ENCODE measurements at places on chromosomes 12 and 14.

GRCh38 chr12:132102297-132102696 lies 41.8 kb downstream of the DDX51 start:
- no peak for DNase-seq

- DNase-seq: no peak
Measured at GRCh38 chr14:55316564-55316963, 45.3 kb downstream of the FBXO34 start.

GRCh38 chr14:55332654-55333570 lies 61.7 kb downstream of the FBXO34 start:
- no peak for DNase-seq

DNA sequence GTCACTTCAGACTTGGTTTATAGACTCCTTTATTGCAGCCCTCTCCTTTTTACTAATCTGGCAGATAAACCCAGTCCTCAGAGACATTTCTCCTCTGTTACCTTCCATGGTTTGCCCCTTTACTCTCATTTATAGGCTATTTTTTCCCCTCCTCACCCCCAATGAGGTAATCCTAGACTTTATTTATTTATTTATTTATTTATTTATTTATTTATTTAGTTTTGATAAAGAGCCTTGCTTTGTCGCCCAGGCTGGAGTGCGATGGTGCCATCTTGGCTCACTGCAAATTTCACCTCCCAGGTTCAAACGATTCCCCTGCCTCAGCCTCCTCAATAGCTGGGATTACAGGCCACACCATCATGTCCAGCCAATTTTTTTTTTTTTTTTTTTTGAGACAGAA lies 8.4 kb downstream of the FGD4 start:
- no peak for DNase-seq

DNA sequence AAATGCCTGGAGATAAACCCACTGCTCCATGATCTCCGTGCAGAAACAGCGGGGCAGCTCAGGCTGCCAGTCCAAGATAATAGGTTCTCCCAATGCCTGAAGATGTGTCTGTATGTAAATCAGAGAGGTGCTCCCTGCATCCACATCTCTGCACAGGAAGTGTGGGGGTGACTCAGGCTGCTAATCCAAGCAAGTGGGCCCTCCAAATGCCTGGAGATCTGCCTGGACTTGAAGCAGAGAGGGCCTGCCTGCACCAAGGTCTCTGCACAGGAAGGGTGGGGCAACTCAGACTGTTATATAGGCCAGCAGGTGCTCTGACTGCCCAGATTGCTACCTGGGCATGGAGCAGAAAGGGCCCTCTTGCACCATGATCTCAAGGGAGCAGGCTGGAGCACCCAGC lies 504.7 kb downstream of the LRFN5 start:
- no peak for DNase-seq

DNA sequence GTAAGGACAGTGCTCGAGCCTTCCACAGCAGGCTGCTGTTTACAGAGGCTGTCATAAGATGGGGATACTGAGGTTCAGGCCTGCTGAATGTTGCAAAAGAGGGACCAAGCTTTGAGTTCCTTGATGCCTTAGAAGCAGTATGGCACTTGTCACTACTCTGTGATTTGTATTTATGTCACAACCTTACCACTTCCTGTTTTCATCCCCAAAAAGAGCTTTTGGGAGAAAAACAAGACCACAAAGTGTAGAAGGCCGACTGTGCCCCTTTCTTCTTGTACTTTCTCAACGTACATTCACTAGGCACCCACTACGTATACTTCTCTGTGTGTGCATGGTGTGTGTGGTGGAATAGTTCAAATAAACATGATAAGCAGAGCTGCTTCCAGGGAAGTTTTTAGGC lies 90.1 kb downstream of the DRAM1 start:
- no peak for DNase-seq

- no peak for DNase-seq
Measured at GRCh38 chr12:102543494-102544485, 63.4 kb upstream of the IGF1 start.

DNA sequence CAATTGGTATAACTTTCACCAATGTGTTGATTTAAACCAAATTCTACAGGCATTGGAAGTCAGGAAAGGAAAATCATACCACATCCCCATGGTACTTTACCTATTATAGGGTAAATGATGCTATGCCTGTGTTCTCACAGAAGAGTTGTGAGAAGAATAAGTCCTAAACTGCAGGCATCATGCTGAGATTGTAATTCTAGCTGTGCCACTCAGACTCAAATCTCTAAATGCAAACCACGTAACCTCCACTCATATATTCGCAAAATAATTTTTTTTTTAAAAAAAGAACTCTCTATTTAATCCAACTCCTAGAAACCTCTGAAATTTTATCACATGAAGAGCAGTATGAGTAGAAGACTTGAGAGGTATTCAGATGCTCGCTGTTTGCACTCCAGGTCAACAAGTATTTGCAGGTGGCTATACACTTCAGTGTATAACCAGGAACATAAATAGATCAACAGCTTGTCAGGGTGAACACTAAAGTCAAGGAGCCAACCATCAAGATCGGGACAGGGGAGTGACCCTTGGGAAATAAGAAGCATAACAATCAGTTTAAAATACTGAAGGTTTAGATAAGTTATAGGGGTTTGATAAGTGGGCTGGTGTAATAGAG lies 110.1 kb downstream of the SLC25A21 start:
- no peak for DNase-seq

DNA sequence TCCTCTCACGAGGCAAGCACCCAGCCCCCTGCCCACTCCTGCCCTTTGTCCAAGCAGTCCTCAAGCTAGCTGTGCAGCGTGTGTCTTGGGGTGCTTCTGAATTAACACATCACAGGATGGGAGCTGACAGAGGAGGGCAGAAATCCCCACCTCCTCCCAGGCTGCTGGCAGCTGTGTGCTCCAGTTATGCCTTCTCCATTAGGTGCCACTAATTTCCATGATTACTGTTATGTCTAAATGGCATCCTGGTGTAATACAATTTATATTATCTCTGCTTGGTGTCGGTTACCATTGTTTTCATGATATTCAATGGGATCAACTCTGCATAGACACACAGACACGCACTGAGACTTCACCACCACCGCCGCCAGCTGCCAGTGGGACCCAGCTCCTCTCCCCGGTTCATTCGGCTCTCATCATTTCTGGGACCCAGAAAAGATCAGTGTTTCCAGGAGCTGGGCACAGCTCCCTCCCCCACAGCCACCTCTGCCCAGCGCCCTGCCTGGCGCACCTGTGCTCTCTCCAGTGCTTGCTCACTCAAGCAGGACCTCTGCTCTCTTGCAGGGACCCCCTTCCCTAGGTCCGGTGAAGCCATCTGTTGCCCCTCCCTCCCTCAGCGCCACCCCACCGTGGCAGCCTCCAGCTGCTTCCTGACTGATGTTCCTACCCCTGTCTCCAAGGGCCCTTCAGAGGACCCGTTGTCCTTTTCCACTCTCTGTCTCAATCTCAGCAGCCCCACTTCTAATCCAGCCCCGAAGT lies 167.5 kb upstream of the FKBP4 start:
- no peak for DNase-seq

DNA sequence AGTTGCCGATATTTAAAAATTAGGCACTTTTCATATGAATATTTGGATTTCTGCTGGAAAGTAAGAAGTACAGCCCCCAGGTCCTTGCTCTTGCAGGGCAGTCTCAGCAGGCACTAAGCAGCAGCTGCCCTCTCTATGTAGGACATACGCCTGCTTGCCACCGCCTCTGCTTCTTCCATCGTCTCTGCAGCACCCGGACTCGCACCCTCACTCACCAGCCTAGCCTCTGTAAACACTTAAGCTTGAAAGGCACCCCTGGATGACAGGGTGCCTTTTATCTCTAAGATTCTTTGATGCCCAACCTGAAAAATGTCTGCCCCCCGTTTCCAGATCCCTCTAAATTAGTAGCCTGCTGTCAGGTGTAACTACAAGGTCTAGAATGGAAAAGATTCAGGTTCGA lies 19.0 kb downstream of the OTUB2 start:
- DNase-seq: no peak

GRCh38 chr14:89310211-89310610 lies 106.8 kb downstream of the FOXN3 start:
- DNase-seq: no peak

DNA sequence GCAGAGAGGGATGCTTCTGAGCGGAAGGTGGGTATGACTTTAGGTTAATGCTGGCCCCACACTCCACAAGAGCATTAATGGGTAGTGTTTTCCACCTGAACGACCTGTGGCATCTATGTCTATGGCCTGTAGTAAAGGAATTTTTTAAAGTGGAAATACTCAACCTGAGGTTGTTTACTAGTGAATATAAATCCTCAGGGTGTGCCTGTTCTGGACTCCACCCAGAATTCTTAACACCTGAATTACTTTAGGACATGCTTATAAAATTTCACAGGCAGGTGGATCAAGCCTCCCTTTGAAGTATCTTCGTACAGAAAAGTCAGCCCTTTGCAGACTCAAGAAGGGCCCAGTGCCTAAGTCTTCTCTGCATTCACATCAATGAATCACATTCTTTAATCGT lies 196.1 kb downstream of the ESR2 start:
- no peak for DNase-seq

- DNase-seq: no peak
Measured at GRCh38 chr12:105775343-105775742, 363.4 kb downstream of the NUAK1 start.

GRCh38 chr14:56328021-56328420 lies 209.8 kb downstream of the PELI2 start:
- no peak for DNase-seq

DNA sequence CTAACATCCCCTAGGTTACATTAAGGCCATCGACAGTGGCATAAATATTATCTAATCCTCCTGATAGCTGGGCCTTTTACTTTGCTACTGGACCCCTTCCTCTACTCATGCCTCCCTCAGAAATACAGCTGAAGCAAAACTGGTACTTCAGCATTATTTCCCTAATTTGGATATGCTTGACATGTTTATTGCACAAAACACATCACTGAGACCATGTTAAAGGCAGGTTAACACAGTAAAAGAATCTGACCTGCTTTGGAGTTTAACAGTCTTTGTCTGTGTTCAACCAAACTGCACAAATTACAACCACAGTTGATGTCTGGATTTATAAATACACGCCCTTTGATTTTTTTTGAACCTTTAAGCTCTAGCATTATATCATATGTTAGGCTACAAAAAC lies 156.6 kb downstream of the FOXA1 start:
- no peak for DNase-seq

DNA sequence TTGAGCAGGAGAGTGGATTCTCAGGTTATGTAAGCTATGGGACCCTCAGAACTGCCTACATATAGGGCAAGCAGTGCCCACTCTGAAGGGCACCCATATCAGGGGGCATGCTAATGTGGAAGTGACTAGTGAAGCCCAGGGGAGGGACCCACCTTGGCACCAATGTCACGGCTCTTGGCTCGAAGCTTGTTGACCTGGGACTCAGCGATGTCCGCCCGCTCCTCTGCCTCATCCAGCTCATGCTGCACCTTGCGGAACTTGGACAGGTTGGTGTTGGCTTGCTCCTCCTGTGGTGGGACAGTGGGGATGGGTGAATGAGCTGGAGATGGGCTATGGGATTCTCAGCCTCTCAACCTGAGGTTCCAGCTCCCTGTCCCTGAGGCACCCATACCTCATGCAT lies 5.4 kb downstream of the CMTM5 start:
- no peak for DNase-seq

- DNase-seq: no peak
Measured at GRCh38 chr14:91918186-91918883, 29.2 kb downstream of the FBLN5 start.

- DNase-seq: no peak
Measured at GRCh38 chr14:72606879-72607278, 287.0 kb downstream of the DPF3 start.

DNA sequence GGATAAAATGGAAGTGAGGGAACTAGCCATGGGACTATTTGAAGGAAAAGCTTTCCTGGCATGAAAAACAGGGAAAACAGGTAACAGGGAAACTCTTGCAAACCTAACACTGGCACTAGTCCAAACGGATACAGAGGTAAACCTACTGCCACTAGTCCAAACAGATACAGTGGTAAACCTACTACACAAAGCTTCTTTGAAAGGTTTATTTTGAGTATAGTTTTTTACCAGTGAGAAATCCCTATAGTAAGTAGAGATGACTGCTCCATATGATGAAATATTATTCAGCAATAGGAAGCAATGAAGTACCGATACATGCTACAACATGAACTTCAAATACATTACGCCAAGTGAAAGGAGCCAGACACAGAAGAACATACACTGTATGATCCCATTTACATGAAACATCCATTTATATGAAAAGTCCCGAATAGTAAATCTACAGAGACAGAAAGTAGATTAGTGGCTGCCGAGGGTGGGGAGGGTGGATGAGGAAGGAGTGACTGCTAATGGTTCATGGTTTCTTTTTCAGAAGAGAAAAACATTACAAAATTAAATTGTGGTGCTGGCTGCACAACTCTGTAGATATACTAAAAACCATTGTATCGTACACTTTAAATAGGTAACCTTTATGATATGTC lies 25.5 kb downstream of the SPTLC2 start:
- no peak for DNase-seq

GRCh38 chr12:47679785-47680184 lies 26.0 kb downstream of the RPAP3 start:
- no peak for DNase-seq

DNA sequence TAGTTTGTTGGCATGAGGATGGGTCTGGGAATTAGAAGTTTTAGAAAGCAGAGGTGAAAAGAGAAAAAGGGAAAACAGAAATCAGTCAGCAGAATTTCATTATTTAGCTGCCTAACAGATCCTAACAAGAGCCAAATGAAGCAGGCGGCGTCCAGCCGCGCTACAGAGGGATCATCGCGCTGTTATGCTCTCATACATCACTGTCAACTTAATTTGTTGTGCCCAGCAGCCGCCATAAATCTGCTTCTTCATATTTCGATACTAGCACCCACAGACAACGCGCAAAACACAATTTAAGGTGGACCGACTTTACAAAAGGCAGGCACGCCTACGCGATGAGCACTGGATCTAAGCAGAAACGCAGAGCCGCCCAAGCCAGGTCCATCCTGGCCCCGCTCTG lies 66.7 kb downstream of the SETD3 start:
- DNase-seq: no peak

DNA sequence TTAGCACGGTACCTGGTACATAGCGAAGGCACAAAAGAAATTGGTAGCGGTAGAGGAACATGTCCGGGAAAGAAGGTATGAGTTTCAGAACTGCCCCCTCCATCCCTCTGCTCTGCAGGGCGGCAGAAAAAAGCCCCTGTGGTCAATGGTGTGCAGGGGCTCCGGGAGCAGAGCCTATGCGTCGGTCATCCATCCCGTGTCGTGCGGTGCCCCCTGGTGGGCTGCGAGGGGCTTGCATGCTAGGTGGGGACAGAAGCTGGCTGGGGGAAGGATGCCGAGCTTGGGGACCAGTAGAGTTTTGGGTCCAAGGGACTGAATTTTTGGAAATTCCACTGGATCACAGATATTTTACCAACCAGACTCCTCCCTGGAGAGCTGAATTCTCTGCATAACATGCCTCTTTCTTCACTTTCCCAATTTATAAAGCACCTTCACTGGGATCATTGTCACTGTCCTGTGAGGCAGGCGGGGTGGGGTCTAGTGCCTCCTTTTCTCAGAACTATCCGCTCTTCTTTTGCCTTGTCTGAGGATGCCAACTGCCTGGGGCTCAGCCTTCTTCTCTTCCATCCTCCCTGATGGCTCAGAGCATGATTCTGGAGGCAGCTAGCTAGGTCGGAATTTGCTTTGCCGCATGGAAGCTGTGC lies 148.7 kb downstream of the SMOC1 start:
- peak; percentile 17 for DNase-seq

- DNase-seq: no peak
Measured at GRCh38 chr14:56299306-56299984, 181.2 kb downstream of the PELI2 start.

GRCh38 chr14:34619471-34619870 lies 10.5 kb downstream of the SNX6 start:
- DNase-seq: no peak

All from T-helper 17 cell (primary cell).